ENCODE measurements at places on chromosomes 7 and 10. TPM values are rescaled to one million over a fixed set of nuclear protein-coding genes. Genes with fewer than 3 reads are reported as not detected.

- DNase-seq: no peak
Measured at GRCh38 chr7:84412161-84412969, 217.8 kb upstream of the SEMA3A start.

DNA sequence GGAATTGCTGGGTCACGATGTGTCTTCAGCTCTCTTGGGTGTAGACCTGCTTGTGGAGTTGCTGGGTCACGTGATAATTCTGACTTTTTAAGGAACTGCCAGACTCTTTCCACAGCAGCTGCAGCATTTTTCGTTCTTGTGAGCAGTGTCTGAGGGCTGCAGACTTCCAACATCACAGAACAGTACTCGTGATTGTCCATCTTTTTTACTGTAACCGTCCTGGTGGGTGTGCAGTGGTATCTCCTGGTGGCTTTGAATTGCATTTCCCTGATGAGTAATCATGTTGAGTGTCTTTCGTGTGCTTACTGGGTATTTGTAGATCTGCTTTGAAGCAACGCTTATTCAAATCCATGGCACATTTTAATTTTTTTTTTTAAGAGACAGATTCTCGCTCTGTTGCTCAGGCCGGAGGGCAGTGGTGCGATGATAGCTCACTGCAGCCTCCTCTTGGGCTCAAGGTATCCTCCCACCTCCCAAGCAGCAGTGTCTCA lies 22.7 kb downstream of the INPP5A start:
- no peak for DNase-seq

DNA sequence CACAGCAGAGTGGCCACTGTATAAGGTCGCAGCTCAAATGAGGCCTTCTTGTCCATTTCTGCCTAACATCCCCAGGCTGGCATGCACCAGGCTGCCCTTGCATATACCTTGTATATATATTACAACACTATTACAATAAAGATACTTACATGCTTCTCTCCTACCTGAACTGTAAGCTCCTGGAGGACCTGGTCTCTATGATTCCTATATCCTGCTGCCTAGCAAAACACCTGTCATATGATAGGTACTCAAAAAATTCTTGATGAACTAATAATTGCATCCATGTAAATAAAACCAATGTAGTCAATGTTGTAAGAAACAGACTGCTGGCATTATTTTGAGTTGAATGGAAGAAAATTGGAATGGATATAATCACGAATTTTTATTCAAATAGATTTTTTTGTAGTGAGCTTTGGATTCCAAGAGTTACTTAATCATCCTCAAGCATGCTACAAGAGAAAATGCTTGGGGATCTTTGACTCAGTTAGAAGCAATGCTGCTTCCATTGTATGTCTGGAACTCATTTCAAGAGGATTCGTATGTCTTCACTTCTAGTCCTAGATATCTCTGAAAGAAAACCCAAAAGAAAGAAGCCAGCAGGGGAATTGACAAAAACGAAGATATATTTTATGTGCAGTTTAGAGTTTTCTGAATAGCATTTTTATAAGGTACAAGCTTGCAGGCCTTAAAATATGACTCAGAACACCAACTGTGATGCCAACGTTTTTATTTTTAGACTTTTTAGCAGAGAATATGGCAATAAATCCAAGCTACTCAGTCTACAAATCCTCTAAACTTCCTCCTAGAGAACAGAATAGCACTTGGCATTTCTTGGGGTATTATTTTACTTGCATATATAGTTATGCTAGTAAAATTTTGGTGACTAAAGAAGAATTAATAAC lies 53.1 kb downstream of the OSBPL3 start:
- no peak for DNase-seq

- no peak for DNase-seq
Measured at GRCh38 chr7:41825927-41826480, 123.1 kb upstream of the INHBA start.

Gene DRGX
- total RNA-seq: not detected

Gene HTRA1
- 141 TPM for total RNA-seq

Gene SYT15
- total RNA-seq: 1.4 TPM

- DNase-seq: peak; percentile 4
Measured at GRCh38 chr10:129744134-129745111, 219.7 kb downstream of the EBF3 start.

Gene CWF19L1
- 14.0 TPM for total RNA-seq

Gene GSDME
- total RNA-seq: 15.7 TPM

Gene NPC1L1
- 61.3 TPM for total RNA-seq

DNA sequence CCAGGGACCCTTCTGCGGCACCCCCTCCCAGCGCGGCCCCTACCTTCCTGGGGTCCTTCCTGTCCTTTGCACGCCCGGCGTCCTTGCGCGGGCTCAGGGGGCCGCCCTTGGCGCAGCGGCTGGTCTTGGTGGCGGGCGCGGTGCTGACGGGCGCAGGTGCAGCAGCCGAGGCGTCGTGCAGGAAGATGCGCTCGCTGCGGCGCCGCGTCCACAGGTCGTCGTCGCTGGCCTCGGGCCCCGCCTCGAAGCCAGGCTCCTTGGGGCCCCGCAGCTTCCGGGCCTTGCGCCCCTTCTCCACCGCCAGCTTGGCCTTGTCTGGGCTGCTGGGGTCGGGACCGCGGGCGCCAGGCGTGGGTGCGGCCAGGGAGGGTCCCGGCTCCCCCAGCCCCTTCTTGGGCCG lies 49.8 kb downstream of the SLC29A4 start:
- no peak for DNase-seq

- no peak for DNase-seq
Measured at GRCh38 chr10:103276896-103277712, at the start of gene INA. Gene INA (plus strand): TSS chr10:103277138. CDS start chr10:103277212, 74 bp downstream.

DNA sequence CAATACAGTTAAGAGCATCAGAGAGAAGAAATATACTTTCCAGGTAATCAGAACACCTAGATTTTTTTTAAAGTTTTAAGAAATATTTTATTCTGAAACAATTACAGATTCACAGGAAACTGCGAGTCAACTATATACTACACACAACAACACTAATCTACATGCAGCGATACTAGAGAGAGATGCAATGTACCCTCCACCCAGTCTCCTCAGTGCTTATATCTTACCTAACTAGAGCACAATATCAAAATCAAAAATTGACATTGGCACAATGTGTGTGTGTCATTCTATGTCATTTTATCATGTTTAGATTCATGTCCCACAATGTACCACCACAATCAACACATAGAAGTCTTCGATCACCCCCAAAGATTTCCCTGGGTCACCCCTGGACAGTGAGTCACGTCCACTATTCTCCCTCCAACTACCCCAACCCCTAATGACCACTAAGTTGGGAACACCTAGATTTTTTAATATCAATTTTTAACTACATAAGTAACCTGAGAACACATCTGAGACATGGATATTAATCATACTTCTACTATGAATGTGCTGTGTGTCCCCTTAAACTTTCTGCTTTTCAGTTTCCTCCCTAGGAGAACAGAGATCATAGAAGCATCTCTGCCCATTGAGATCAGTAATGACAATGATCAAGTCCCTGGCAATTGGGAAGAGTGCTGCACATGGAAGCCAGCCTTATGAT lies 86.5 kb downstream of the GSAP start:
- no peak for DNase-seq

- DNase-seq: no peak
Measured at GRCh38 chr7:5489991-5490536, 66.4 kb upstream of the TNRC18 start.

DNA sequence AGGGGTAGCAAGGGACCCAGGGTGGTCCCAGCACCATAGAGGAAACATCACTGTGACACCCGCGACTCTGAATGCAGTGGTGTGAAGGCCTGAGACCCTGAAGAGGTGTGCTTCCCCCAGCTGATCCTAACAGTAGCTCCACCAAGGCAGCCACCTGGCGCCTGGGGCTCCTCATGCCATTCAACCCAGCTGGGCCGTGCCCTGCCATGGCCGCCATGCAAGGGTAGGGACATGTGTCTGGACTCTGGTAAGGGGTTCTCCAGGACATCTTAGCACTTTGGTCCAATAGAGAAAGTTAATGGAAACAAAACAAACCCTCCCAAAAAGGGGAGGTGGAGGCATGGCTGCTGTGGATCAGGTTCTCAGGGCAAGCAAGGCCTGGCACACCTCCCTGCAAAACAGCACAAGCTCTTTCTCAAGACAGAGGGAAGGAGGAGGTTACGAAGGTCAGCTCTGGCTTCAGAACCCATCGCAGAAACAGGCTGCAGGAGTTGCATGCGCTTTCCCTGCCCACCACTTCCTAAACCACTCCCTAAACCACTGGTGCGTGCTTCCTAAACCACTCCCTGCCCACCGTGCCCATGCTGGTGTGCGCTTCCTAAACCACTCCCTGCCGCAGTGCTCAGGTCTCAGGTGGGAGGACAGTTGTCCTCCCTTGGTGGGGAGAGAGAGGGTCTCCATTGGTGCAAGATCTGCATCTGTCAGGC lies 108.7 kb downstream of the LARP4B start:
- DNase-seq: no peak

Gene LSM8
- 20.0 TPM for total RNA-seq

DNA sequence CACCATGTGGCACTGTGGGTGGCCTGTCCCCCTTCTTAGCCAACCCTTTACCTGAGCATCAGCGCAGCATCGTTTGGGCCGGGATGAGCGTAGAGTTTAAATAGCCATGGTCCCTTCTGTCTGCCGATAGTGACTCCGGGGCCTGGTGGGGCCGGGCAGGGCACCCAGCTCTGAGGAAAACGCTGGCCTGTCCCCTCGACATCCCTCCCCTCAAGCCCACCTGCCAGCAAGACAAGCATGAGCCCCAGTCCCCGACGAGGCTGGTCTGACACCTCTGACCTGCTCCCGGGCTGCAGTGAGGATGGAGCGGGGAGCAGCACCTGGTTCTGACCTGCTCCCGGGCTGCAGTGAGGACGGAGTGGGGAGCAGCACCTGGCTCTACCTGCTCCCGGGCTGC lies 31.1 kb upstream of the CNPY1 start:
- no peak for DNase-seq

GRCh38 chr7:68432585-68432984 lies 1165.7 kb upstream of the AUTS2 start:
- DNase-seq: no peak

Gene WAC
- 119 TPM for total RNA-seq

DNA sequence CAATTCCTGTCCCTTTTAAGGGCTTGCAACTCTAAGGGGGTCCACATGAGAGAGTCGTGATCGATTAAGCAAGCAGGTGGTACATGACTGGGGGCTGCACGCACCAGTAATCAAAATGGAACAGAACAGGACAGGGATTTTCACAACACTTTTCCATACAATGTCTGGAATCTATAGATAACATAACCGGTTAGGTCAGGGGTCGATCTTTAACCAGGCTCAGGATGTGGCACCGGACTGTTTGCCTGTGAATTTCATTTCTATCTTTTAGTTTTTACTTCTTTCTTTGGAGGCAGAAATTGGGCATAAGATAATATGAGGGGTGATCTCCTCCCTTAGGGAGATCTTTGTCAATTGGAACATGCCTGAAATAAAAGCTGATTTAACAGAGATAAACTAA lies 370.1 kb downstream of the IPMK start:
- DNase-seq: no peak

Gene TWIST1
- total RNA-seq: 5.4 TPM

GRCh38 chr10:12742771-12743170 lies 258.7 kb downstream of the CCDC3 start:
- DNase-seq: no peak

Gene KCNH2
- 49.4 TPM for total RNA-seq

DNA sequence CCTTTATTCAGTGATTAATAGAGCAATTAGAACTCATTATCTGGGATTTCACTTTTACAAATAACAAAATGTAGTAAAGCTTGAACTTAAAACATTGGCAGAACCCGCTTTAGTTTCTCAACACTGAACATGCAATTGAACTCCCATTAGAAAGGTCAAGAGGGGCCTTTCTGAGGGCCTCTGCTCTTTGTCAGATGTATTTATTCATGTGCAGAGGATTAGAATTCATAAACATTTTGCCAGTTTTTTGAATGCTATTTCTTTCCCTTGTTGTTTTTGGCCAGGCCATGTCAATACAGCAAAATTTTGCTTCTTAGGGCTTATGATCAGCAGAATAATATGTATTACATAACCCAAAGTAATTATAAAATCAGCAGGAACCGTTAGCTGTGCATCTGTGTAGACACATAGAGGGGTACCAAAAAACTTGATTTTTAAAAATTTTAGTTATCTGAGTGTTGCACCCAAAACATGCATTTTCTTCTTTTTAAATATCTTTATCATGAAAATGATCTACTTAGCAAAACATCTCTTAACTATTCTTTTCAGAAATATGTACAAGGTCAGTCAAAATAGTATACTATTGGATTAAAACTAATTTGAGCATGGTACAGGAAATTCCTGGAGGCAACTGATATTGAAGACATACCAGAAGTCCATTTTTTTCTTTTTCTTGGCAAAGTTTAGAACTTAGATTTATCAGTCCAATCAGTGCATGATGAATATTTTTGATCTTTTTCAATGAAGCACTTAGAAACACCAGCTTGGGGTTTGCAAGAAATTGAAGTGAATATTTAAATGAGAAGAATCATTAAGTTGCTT lies 177.5 kb downstream of the TWIST1 start:
- no peak for DNase-seq

DNA sequence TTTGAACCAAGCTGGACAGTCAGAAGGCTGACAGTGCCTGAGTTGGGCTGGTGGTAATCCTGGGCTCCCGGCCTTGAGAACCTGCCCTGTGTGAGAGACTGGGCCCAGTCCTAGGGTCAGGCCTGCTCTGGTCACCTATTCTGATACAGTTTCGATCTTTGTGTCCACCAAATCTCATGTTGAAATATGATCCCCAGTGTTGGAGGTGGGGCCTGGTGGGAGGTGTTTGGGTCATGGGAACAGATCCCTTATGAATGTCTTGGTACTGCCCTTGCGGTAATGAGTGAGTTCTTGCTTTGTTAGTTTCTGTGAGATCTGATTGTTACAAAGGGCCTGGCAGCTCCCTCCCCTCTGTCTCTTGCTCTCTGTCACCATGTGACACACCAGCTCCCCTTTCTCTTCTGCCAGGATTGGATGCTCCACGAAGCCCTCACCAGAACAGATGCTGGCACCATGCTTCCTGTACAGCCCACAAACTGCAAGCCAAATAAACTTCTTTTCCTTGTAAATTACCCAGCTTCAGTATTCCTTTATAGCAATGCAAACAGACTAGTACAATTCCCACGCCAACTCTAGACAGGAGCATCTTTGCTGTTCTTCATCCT lies 111.8 kb upstream of the ZNF438 start:
- DNase-seq: no peak

DNA sequence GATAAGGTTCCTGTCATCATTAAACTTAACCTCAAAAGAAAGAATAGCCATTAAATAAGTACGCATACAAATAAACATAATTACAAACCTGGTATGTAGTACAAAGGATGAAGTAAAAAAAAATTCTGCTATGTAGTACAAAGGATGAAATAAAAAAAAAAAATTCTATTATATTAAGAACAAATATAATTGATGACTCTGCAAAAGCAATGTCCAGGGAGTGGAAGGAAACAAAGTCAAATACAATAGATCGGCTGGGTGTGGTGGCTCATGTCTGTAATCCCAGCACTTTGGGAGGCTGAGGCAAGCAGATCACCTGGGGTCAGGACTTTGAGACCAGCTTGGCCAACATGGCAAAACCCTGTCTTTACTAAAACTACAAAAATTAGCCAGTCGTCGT lies 56.9 kb downstream of the ABI1 start:
- DNase-seq: no peak

Gene AASS
- total RNA-seq: 25.1 TPM

Gene COBL
- 87.3 TPM for total RNA-seq

Gene FAM20C
- 99.2 TPM for total RNA-seq

GRCh38 chr10:63256009-63256773 lies 123.1 kb downstream of the NRBF2 start:
- no peak for DNase-seq

Gene SCIN
- total RNA-seq: 10.6 TPM
